ENCODE measurements at places on chromosomes 7 and 10.

- DNase-seq: no peak
These were observed 8.0 kb downstream of the AKR1B10 start for GRCh38 chr7:134535272-134535918.

- DNase-seq: no peak
These were observed 125.8 kb upstream of the PTN start for GRCh38 chr7:137469191-137469811.

- DNase-seq: no peak
These were observed 76.2 kb downstream of the KLF6 start for GRCh38 chr10:3708852-3709251.

DNA sequence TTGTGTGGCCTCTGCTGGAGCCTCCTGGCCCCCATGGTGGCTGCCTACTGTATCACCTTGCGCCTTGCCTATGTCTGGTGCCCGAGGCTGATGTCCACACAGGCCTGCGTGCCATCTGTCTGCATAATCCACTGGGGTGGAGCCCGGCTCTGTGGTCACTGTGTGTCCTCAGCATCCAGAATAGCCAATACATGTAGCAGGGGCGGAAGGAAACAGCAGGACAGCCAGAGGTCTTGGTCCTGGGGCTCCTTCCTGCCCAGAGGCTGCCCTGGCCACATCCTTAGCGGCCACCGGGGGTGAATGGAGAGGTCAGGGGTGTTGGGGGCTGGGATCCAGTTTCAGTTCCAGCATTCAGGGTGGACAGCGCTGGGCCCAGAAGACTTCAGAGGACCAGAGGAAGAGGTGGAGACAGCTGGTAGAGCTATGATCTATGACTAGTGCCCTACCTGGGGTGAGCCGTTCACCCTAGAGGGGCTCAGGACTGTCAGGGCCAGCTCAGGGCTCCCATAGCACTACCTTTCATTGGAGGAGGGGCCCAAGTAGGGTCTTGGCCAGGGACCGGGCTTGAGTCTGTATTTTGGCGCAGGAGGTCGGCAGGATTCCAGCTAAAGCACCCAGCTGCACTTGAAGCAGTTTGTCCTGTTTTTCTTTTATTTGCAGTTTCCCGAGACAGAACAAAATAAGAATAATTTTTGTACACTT lies 15.9 kb downstream of the YKT6 start:
- no peak for DNase-seq

- DNase-seq: peak; percentile 34
These were observed 14.6 kb downstream of the EPC1 start for GRCh38 chr10:32332299-32332750.

DNA sequence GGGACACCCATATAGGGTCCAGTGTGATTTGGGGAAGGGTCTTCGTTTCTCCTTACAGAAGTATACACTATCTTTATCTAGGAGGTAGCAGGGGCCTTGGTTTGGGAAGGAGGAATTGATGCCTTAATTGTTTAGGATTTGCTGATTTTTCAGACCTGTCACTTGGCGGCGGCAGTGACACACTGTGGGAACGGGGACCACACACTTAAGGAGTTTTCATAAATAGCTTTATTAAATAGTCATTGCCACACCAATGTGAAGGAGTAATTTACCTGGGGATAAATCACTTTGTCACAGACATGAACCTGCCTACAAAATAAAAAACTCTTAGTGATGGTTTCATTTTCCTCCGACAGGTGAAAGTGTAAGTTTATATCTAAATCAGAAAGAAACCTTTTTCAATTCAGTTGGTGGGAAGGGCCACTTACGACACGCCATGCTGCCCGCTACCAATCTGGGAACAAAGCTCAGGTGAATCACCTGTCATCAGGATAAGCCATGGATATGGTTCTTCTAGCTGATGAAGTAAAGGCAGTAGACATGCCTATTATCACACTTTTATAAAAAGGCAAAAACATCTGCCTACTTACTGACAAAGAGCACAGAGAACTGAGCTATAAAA lies 12.3 kb upstream of the ENO4 start:
- no peak for DNase-seq

GRCh38 chr10:33657154-33657908 lies 322.9 kb upstream of the NRP1 start:
- DNase-seq: no peak

- no peak for DNase-seq
These were observed 983 bp downstream of the TNRC18 start for GRCh38 chr7:5422396-5423305.

- DNase-seq: no peak
These were observed 45.1 kb downstream of the ZNF33B start for GRCh38 chr10:42593284-42593683.

GRCh38 chr7:1214516-1214915 lies 18.2 kb upstream of the UNCX start:
- DNase-seq: no peak

DNA sequence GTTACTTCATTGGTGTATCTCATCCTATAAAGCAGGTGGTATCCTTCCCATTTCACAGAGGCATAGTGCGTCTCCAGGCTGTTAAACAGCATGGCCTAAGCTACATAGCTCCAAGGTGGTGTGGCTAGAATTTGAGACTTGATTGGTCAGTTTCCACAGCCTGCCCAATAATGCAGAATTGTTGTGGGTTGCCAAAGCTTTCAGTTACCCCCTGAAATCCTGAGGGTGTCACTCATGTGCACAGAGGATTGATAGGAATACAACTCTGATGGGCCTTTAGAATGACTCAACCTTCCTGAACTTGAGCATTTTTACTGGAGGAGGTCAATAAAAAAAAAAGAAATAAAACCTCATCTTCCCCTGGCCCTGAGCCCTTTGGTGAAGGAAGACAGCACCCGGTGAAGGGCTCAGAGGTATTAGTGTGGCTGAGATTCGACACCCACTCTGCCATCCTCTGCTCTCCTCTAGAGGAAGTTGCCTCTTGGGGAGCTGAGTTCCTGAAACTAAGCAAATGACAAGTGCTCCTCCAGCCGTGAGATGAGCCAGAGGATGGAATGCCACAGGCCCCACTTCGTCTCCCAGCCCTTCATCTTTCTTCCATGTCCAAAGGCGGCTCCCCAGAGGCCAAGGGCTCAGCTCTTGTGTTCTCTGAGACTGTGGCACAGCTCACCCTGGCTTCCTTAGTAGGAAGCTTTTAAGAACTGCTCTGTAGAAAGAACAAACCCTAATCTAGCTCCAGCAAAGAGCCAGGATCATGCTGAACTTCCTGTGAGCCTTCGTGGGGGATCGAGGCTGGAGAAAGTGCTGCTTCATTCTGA lies 1.0 kb downstream of the ACSL5 start:
- DNase-seq: no peak

- no peak for DNase-seq
These were observed 176.3 kb downstream of the RPS24 start for GRCh38 chr10:78209970-78210369.

DNA sequence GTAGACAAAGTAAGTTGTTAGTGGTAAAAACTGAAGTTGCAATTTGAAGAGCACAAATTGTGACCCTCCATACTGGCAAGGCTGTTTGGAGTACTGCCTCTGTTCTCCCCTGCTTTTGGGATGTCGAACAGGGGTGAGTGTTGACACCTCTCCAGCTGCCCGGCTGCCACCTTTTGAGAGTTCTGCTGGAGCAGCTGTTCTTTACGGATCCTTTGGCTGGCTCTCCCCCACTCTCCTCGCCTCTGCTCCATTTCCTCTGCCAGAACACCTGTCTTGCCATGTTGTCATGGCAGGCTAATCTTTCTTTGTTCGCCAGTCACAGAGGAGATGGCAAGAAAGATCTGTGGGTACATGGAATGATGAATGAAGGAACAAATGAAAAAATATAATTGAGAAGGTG lies 34.9 kb downstream of the INSYN2A start:
- DNase-seq: no peak

GRCh38 chr10:21533467-21534279 lies at the start of gene MLLT10:
Gene MLLT10 (plus strand): TSS chr10:21534232. CDS start chr10:21534645, 413 bp downstream.
- DNase-seq: peak; percentile 90

- DNase-seq: peak; percentile 20
These were observed 573 bp downstream of the BLVRA start for GRCh38 chr7:43758822-43759683.

GRCh38 chr7:42714356-42714755 lies 197.5 kb downstream of the C7orf25 start:
- DNase-seq: no peak

GRCh38 chr10:131452926-131453720 lies 141.6 kb upstream of the TCERG1L start:
- DNase-seq: no peak

GRCh38 chr10:122875843-122876466 lies 3.4 kb downstream of the FAM24B start:
- DNase-seq: no peak

GRCh38 chr7:5636914-5637313 lies 144.5 kb downstream of the RNF216 start:
- DNase-seq: no peak

- no peak for DNase-seq
These were observed 10.0 kb upstream of the CDHR3 start for GRCh38 chr7:105952917-105953595.

DNA sequence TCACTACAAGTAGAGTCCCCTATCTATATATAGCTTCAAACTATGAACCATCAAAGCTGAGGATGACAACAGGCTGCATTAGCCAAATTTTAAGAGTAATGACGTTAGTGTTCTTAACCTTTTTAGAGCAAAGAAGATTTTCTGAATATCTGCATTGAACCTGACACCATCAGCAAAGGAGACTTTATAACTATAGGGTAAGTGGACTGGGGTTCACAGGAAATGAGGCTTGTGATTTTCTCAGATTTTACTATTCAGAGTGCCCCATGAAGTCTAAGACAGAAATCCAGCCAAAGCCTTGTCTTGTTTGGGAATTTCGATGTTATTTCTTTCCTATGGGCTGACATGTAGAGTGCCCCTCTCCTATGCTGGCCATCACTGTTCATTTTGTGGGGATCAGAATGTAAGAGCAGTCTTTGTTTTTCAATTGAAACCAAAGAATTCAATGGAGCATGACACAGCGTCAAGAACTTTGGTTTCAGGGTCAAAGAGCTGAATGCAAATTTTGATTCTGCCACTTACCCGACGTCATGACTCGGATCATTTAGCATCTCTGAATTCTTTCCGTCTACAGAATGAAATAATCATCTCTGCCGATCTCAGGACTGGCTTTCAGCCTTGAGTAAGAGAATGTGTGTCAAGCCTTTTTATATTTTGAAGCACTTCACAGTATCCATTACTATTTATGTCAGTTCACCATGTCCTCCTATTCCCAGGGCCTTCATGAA lies 52.7 kb downstream of the DENND11 start:
- no peak for DNase-seq

- no peak for DNase-seq
These were observed 197.3 kb downstream of the PPP1R9A start for GRCh38 chr7:95104739-95105138.

DNA sequence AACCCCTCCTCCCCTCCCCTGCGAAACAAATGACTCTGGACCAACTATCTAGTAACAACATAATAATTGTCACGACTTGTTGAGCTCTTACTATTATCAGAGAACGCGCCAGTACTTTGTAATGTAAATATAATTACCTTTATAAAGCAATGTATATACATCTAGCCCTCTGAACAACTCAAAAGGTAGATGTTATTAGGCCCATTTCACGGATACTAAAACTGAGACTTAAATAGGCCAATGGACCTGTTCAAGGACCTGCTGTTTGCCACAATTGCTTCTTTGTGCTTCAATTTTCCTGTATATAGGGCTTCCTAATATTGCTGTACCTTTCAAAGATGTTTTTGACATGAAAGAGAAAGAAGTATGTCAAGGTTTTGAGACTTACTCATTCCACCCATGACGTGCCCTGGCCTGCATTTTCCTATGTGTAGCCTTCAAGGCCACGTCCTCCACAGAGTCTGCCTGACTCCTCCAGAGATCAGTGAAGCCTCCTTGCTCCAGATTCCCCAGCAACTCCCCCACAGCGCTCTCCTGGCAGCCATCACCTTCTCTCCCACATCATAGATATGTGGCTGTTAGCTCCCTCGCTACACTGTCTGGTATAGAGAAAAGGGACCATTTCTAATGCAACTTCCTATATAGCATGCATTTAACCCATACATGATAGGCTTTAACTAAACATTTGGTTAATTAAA lies 156.6 kb downstream of the SKIDA1 start:
- no peak for DNase-seq

GRCh38 chr7:50962281-50962883 lies 179.7 kb upstream of the GRB10 start:
- no peak for DNase-seq

DNA sequence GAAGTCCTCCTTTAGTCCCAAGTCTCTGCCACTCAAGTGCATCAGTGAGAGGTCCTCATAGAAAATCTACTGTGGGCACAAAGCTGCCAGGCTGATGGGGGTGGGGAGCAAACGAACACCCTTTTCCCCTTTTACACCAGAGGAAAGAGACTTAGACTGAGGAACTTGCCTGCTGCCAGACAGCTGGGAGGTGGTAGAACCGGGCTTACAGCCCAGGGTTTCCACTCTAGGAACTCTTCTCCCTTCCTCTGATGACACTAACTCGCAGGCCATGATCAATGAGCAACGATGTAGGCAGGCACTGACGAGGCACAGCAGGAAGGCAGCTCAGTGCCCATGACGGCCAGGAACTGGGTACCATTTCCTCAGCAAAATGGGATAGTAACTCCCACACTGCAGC lies 11.0 kb upstream of the SH2D4B start:
- DNase-seq: no peak

DNA sequence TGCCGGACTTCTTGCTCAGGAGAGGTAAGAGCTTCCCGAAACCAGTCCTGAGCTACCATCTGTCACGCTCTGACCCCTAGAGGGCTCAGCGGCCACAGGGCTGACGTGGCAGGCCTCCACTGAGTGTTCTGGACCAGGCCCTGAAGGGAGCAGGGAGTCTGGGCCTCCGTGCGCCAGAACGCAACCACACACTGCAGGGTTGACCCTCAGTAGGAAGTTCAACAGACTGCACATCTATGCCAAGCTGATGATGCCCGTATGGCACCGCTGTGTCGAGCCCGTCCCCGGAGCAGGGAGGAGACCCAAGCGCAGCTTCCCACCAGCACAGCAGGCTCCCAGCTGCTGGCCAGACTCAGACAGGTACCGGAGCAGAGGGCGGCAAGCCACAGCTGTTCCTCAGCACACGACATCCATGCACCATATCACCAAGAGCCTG lies 39.2 kb downstream of the CAMK2B start:
- no peak for DNase-seq

DNA sequence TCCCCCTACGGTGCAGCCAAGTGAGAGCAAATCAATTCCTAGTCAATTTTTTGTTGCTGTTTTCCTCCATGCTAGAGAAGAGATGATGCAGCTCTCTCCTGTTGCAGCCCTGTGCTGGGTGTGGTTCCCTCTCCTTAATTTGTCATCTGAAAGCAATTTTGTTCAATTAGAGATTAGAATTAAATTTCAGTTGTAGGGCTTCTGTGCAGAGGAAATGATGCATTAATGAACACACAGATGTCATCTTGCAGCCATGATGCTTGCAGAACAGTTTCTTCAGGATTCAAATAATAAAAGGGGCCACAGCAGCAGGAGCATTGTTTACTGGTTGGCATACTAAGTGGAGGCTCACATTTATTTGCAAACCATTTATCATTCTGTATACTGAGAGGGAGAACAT lies 266.0 kb downstream of the AUTS2 start:
- no peak for DNase-seq

All from activated T-helper 1 cell treated with Interleukin-2 at 50 U/mL for 16 hours (primary cell).